Amniotic stem cell (primary cell): ENCODE measurements at places on chromosomes 2 and 18.

- DNase-seq: no peak
Observed at GRCh38 chr18:58753976-58754375, 82.7 kb downstream of the MALT1 start.

DNA sequence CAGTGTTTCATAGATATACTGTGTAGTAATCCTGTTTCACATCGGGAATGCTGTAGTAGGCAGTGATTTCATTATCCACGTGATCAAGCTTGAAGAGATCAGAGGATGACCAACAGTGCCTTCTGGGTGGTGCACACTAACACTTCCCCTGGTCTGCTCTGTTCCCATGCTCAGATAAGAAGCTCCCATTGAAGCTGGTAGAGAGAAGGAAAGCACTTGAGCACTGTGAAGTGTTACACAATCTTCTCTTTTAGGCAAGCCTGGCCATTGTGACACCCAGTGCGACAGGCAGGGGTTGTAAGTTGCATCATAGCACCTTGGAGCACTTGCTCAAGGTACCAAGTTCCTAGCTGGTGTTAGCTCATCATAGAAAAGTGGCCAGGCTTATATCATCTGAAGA lies 30.6 kb upstream of the GPD2 start:
- no peak for DNase-seq

DNA sequence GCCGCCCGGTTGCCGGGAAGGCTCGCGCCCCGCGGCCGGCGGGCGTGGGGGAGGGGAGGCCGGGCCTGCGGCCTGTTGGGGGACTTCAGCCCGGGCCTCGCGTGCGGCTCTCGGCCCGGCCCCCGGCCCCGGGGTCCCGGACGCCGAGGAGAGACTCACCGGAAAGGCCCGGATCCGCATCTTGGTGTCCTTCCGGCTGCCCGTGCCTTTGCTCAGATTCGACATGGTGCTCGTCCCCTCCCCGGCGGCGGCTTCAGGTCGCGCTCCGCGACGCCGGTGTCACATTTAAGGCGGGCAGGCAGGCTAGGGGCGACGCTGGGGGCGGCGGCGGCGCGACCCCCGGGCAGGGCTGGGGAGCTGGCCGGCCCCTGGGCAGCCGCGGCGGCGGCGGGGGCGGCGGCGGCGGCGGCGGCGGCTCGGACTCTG lies 365 bp downstream of the CUL3 start:
- DNase-seq: no peak

- DNase-seq: no peak
Observed at GRCh38 chr2:242022550-242023290, 153.2 kb downstream of the RTP5 start.

GRCh38 chr2:121245120-121245820 lies 39.7 kb downstream of the TFCP2L1 start:
- no peak for DNase-seq

DNA sequence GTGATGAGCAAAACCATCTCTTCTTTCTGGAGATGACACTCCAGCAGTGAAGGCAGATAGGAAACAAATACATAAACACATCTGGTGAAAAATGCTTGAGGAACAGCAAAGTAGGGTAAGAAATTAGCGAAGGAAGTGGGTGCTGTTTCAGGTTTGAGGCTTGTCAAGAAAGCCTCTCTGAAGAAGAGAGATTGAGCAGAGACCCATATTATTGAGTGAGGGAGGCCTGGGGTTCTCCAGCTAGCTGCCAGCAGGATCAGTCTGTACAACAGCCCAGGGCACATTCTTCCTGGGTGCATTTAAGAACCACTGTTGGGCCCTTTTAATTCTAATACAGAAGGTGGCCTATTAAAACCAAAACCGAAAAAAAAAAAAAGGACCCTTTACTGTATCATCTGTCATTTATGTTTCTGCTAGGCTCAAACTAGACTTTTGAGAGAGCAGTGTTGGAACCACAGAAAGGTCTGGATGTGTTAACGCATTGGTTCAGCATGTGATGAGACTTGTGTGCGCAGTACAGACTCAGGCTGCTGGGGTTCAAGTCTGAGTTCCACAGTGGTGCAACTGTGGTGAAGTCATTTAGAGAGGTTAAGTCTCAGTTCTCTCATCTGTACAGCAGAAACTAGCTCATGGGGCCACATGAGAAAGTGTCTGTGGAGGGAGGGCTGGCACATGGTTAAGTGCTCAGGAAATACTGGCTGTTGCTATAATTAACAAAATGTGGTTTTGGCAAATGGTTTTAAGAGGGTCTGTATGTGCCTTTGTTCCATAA lies 28.9 kb downstream of the MGAT5 start:
- DNase-seq: no peak

GRCh38 chr2:159898441-159898840 lies 100.4 kb upstream of the CD302 start:
- no peak for DNase-seq

DNA sequence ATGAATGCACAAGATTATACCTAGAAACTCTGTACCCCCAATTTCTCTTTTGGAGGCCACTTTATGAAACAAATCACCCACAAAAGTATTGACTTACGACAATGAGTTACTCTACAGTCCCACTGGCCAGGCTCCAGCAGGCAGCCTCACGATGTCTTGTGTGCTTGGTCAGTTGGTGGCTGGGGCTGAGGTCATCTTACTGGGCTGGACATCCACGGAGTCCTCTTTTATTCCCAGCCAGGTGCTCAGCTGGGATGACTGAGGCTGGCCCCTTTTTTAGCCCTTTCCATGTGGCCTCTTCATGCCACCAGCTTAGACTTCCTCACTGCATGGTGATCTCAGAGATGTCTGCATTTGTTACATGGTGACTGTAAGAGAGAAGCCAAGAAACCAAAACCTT lies 8.9 kb upstream of the ID2 start:
- DNase-seq: no peak

DNA sequence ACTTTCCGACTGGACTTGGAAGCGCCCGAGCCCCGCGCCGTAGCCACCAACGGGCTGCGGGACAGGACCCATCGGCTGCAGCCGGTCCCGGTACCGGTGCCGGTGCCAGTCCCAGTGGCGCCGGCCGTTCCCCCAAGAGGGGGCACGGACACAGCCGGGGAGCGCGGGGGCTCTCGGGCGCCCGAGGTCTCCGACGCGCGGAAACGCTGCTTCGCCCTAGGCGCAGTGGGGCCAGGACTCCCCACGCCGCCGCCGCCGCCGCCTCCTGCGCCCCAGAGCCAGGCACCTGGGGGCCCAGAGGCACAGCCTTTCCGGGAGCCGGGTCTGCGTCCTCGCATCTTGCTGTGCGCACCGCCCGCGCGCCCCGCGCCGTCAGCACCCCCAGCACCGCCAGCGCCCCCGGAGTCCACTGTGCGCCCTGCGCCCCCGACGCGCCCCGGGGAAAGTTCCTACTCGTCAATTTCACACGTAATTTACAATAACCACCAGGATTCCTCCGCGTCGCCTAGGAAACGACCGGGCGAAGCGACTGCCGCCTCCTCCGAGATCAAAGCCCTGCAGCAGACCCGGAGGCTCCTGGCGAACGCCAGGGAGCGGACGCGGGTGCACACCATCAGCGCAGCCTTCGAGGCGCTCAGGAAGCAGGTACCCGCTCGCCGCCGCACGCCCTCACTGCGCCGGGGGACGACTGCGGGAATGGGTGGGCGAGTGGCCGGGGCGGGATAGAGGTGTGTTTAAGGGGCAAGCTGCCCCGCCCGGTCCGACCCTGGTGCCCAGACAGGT lies 713 bp downstream of the ATOH8 start:
- DNase-seq: no peak

GRCh38 chr2:55490554-55490953 lies 29.0 kb upstream of the CFAP36 start:
- DNase-seq: no peak

DNA sequence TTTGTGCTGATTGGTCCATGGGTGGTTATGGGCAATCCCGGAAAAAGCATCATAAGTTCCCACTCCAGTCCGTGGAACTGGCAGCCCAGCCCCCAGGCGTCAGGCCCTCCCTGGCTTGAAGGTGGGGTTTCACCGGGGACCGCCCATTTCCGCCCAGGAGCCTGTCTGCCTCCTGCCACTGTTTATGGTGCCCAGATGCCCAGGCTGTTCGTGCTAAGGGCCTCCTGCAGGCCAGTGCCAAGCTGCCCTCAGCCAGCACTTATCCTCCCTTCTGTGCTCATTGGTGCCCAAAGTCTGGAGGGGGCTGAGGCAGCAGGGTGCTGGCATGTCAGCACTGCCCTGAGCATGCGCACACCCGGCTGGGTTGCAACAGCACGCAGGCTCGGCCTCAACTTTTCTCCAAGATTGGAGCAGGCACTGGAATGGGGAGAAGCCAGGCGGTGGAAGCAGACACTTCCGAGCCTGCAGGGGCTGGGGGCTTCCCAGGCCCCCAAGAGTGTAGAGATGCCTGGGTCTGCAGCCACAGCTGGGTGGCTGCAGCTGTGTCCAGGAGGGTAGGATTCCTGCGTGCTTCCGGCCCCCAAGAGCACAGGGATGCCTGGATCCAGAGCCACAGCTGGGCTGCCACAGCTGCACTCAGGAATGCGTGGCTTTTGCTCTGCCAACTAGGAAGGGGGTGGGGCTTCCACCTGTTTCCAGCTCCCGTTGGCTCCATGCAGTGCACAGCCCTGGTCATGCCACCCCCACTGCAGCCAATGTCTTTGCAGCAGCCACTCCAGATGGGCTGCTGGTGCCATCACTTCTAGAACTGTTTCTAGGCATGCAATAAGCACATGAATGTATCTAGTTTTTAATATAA lies 74.0 kb downstream of the AGPS start:
- DNase-seq: no peak

GRCh38 chr2:19176977-19177376 lies 181.4 kb downstream of the OSR1 start:
- peak; percentile 20 for DNase-seq

- DNase-seq: no peak
Observed at GRCh38 chr18:78499586-78499985, 480.0 kb upstream of the SALL3 start.

GRCh38 chr2:235636546-235636945 lies 142.7 kb downstream of the AGAP1 start:
- DNase-seq: no peak

DNA sequence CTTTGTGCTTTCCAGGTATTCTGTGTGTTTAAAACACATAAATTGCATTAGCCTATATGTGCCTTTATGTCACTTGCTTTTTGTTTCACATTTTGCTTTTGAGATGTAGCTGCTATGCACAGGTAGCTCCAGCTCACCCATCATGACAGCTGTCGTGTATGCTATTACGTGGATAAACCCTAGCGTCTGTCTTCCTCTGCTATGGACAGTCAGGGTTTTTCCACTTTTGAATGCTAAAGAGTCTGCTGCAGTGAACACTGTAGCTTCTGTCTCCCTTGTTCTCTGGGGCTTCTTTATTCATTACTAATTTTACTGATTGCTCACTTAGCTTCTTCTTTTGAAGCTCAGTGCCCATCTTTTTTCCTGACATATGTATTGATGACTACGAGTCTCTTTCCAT lies 24.7 kb upstream of the MBP start:
- DNase-seq: no peak

GRCh38 chr2:43057026-43057741 lies 169.2 kb downstream of the ZFP36L2 start:
- DNase-seq: no peak

GRCh38 chr18:63105636-63106316 lies 213.8 kb downstream of the BCL2 start:
- no peak for DNase-seq

- DNase-seq: no peak
Observed at GRCh38 chr2:204280262-204280668, 265.0 kb upstream of the PARD3B start.

GRCh38 chr2:110655701-110656100 lies 22.2 kb downstream of the BUB1 start:
- no peak for DNase-seq

DNA sequence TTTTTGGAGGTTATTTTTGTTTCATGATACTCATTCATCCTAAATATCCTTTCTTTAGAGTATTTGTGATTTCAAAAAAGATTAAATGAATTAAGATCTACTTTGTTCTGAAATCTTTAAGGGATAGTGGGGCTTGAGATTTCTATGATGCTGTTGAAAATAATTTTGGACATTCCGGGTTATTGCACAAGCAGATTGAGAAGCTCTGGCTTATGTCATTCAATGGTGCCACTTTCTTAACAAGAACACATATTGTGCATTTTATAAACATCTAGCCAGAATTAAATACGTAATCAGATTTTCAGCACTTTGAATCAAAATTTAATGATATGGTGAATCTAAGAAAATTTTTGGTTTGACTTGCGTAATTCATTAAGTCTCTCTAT lies 207.7 kb upstream of the COL3A1 start:
- no peak for DNase-seq

DNA sequence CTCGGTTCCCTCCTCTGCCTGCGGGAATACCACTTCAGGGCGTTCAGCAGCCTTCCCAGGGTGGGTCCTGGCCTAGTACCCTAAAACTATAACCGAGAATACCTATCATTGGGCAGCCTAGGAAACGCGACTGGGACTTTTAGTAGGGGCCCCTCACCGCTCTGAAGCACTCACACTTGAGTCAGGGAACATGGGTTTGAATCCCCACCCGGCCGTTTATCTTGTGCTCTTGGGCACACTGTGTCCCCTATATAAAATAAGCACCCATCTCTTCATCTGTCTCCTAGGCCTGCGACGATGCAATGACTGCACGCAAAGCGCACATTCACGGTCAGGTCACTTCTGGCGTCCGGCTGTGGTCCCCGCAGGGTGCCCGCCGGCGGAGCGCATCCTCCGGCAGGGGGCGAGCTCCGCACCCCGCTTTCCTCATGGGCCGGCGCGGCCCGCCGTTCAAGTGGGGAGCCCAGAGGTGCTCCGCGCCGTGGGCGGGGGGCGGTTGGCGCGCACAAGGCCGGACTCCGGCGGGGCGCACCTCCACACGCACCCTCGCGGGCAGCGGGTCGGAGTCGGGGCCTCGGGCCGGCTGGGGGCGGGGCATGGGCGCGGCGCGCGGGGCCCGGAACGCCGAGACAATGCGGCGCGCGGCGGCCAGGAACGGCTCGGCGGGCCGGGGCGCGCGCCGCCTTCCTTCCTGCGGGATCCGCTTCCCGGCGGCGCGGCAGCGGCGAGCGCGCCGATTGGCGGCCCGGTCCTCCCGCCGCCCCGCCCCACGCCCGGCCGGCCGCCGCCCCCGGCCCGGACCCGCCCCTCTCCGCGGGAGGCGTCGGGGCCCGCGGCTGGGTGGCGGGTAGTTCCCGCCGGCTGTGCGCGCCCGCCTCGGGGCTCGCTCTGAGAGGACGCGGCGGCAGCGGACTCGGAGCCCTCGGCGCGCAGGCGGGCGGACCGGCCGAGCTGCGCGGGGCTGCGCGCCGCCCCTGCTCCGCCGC lies at the start of gene ASAP2:
TSS of gene ASAP2 (plus strand) at position 850 of the 986 bp plus-strand sequence. CDS start 293 bp downstream, outside the sequence.
- peak; percentile 41 for DNase-seq

- no peak for DNase-seq
Observed at GRCh38 chr2:20574930-20575329, 76.0 kb downstream of the HS1BP3 start.

DNA sequence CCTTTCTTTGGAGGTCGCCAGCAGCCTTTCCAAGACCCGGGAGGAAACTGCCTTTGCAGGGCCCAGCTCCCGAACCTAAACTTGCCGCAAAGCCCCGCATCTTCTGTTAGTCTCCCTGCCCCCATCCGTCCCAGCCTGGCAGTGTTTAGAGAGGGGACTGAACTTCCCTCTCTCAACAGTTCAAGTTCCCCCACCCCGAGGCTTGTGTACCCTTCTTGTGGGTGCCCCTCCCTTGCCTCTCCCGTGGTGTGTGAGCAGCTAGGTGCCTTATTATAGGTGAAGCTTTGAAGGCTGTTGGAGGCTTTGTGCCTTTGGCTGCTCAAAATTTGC lies 1.4 kb downstream of the LBH start:
- no peak for DNase-seq

GRCh38 chr2:200308546-200309295 lies 2.2 kb downstream of the SPATS2L start:
- DNase-seq: no peak

GRCh38 chr2:156125018-156125417 lies 207.5 kb downstream of the NR4A2 start:
- no peak for DNase-seq

- DNase-seq: no peak
Observed at GRCh38 chr2:219404954-219405353, 13.2 kb upstream of the DES start.
